IPS DF 19.7 (cell line): ENCODE measurements at places on chromosomes 6 and 20.

GRCh38 chr6:150492941-150493340 lies 106.7 kb upstream of the PLEKHG1 start:
- no peak for DNase-seq

DNA sequence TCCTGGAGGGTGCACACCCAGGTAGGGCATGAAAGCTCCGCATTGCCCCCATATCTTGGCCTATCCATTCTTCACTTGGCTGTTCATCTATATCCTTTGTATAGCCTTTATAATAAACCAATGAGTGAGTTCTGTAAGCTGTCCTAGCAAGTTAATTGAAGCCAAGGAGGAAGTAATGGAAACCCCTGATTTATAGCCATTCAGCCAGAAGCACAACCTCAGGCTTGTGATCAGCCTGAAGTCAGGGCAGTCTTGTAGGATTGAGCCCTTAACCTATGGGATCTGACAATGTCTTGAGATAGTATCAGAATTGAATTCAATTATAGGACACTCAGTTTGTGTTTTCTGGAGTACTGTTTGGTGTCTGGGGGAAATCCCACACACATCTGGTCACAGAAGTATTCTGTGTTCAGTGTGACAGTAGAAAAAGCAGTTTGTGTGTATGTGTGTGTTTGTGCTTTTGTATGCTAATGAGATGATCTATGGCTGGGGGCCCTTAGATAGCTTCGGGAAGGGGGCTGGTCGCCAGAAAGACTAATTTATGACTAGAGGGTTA lies 5.7 kb downstream of the NT5E start:
- DNase-seq: no peak

- no peak for DNase-seq
These were observed 807 bp downstream of the SNHG17 start for GRCh38 chr20:38434301-38434741.

DNA sequence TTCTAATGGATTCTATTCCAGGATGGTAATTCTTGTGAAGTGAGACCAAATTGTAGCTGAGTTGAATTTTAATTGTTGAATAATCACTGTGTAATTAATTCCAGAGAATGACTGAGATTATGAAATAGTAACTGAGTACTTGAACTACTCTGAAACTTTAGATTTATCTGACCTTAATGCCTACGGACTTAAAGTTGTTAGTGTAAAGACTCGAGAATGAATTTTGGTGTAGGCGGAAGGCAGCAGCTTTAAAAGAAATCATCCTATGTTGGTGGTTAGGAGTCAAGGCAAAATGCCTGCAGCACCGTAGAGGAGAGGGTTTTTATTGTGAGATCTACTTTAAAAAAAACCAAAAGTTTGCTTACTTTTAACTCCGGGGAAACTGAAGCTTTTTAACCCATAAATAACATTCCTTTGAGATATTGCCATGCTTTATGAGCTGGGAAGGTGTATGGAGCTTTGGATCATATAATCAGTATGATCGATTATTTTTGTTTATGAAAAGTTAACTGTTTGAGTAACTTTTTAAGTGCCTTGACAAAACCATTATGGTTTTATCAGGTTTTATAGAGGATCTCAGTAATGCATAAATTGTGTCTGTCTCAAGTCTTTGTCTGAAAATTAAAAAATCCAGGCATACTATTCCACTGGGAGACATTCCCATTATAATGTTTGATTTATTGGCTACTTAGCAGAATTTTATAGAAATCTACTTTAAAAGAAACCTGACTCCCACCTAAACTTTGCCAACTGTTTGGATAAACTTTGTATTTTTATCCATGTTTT lies 46.1 kb downstream of the MYO6 start:
- DNase-seq: no peak

DNA sequence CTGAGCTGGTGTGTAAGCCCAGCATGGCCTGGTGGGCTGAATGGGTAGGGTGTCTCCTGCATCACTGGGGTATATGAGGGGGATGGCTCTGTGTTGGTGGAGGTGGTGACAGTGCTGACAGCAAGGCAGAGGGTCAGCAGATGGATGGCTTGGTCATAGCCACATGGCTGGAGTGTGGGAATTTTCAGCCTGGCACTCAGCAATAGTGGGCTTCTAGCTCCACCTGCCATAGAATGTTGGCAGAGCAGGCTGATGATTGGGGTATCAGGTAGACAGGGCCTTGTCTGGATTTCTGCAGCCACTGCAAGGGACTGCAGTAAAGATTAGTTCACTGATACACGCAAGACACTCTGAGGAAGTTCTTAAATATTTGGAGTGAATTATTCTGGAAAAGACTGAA lies 137.5 kb upstream of the BACH2 start:
- DNase-seq: no peak

DNA sequence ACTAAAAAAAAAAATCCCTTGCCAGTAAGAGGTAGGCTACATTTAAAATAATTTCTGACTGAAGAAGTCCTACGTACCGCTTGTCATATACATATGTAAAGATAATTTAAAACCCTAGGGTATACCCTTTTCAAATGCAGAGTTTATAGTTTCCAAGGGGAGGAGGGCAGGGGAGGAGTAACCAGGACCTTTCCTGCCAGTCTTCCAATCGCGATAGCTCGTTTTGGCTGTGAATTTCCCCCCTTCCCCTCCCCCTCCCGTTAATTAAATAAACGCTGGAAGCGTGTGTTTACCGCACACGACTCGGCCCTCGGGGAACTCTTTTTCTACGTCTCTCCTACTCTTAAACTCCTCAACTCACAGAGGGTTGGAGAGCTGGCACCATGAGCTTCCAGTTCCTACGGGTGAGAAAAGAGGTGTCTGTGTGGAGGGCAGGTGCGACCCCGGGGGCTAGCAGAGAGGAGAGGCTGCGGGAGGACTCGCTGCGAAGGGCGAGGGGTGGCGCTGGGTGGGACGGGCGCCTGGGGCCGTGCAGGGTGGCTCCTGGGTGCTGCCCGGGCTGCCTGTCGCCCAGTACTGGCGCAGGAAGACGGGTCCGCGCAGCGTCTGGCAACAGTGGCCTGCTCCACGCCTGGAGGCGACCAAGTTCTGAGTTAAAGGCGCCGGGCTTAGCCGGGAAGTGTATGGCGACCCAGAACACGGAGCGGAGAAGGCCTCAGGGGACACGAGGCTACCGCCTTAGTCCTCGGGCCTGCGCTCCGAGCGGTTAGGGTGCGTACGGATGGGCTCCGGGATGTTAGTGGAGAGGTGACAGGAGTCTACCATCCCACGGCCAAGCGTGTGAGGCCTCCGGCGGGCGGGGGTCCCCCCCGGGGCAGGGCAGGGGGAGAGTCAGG lies 4.1 kb upstream of the TFAP2C start:
- no peak for DNase-seq

DNA sequence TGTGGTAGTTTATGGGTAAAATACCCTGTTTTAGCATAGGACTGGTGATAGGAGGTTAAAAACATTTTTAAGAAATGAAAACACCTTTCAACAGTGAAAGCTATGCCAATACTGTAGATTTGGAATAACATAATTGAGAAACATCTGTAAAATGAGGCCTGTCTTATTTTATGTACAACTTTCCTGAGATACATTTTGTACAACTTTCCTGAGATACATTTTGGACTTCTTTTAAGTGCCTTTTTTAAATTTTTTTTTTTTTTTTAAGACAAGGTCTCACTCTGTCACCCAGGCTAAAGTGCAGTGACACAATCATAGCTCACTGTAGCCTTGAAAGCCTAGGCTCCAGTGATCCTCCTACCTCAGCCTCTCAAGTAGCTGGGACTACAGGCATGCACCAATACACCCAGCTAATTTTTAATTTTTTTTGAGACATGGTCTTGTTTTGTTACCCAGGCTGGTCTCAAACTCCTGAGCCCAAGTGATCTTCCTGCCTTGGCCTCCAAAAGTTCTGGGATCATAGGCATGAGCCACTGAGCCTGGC lies 84.6 kb downstream of the MAN1A1 start:
- DNase-seq: no peak
